ENCODE measurements at places on chromosomes 13 and 19.
A peak's percentile ranks its signal among the peaks of the same experiment; 100 is the strongest.

DNA sequence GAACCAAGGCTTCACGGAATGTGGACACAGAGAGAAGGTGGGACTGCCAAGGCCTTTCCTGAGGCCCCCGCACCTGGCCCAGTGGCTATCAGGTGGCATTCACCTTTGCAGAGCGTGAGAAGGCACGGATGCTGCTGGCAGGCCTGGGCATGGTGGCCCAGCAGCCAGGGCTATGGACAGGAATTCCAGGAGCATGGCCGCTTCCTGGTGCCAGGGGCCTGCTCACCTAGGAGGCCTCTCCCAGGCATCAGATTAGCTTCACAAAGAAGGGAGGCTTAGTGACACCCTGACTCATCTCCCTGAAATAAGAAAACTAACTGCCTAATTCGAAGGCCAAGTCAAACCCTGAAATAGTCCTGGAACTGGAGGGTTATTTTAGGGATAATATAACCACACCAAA is 155.8 kb downstream of the TEX29 start:
- no peak for DNase-seq

DNA sequence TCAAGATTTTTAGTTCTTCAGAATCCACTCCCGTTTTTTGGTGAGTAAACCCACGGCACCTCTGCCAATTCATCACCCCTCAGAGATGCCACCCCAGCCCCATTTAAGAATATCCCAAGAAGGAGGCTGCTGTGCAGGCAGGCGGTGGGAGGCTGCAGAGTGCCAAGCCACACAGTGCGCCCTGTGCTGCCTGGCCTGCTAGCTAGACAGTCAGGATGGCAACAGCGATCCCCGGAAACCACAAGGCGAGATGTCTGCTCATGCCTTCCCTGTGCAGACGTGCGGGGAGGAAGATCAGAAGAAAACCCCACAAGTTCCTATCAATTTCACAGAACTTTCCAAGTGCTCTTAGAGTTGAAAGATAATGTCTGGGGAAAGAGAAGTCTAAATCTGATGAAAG is 64.8 kb upstream of the GPR183 start:
- DNase-seq, result peak; percentile 62

DNA sequence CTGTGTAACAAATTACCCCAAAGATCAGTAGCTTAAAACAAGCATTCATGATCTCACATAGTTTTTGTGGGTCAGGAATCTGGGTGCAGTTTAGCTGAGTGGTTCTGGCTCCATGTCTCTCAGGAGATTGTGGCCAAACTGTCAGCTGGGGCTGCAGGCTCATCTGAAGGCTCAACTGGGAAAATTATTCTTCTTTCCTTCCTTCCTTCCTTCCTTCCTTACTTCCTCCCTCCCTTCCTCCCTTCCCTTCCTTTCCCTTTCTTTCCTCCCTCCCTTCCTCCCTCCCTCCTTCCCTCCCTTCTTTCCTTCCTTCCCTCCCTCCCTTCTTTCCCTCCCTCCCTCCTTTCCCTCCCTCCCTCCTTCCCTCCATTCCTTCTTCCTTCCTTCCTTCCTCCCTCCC is 8.7 kb upstream of the RFX2 start:
- DNase-seq, result no peak

GRCh38 chr19:21335721-21336120 is 6.5 kb upstream of the ZNF708 start:
- DNase-seq, result no peak

DNA sequence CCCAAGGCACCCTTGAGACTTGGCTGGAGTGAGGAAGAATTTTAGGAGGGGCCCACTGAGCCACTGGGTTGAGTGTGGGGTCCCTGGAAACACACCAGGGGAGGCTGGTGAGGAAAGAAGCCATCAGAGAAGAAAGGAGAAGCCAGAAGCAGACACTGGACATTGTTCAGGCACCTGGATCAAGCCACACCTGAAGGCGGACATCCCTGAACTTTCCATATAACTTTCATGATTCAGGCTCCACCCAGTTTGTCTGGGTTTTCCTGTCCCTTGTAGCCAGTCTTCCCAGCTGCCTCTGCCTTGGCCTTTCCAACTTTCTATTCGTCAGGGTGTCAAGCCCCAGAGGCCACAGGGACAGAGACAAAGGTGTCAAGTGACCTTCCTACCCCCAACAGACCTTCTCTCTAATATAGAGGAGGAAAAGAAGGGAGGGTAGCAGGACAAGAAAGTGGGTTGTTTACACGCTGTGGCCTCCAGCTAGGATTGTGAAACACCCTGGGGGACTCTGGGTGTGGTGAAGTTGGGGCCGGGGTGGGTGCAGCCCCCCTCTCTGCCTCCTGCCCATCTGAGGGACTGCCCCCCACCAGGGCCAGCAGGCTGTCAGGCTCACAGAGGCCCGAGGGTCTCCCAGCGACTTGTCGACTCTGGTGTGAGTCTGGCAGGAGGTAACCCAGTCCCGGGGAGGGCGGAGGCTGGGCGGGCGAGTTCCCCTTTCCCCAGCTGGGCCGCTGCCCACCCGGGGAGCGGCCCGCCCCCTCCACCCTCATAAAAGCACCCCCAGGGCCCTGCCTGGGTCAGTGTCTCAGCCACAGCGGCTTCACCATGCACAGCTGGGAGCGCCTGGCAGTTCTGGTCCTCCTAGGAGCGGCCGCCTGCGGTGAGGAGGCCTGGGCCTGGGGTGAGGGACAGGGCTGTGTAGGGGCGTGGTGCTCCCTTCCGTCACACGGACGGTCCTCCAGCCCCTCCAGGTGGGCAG is at the start of gene CFD:
CFD (plus strand) TSS at position 797 of the 976 bp plus-strand sequence; CDS start at position 823, 26 bp downstream.
- no peak for DNase-seq

DNA sequence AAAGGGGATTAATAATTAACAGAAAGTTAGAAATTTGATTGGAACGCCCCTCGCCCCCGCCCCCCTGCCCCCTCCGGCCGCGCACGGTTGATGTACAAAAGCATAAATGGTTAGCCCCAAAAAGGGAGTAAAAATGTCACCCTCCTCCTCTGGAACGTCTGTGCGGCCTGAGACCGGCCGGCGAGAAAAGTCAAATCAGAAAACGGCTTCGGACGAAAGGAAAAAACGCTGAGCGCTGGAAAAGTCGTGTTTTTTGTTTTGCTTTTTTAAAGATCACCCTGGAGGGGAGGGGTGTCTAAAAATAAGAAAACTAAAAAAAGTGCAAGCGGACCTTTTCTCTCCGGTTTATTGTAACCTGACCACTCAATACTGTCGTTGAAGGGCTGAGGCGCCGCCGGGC is 13.2 kb downstream of the MEX3D start:
- no peak for DNase-seq

- DNase-seq, result no peak
These were observed 386.8 kb downstream of the SLITRK6 start for GRCh38 chr13:85412448-85412847.

GRCh38 chr13:98765996-98766519 is 13.6 kb upstream of the SLC15A1 start:
- no peak for DNase-seq

DNA sequence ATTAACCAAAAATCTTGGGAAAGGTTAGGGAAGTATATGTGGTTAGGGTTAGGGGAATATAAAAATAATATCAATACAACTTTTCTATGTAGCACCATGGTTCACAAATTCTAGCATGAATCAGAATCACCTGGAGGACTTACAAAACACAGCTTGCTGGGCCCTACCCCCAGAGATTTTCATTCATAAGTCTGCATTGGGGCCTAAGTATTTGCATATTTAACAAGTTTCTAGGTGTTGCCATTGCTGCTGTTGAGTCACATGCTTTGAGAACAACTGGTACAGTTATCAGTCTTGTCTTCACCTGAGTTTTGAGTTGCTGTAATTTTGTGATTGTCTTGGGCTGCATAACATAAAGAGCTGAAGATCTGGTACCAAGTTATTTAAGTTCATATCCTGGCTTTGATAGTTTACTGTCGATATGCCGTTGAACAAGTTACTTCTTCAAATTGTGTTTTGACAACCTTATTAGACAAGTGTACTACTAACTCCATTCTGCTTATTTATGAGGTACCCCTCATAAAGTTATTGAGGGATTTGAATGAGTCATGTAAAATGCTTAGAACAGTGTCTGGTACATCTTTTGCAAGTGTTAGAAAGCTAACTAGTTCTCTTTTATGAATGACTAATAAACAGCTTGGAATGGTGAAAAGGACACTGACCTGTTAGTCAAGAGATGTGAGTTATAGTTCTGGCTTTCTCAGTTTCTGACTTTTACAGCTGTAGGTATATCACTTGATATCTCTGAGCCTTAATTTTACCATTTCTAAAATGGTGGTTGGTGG is 132.9 kb downstream of the PAN3 start:
- no peak for DNase-seq

GRCh38 chr13:104318121-104318520 is 1251.9 kb upstream of the SLC10A2 start:
- DNase-seq, result no peak

DNA sequence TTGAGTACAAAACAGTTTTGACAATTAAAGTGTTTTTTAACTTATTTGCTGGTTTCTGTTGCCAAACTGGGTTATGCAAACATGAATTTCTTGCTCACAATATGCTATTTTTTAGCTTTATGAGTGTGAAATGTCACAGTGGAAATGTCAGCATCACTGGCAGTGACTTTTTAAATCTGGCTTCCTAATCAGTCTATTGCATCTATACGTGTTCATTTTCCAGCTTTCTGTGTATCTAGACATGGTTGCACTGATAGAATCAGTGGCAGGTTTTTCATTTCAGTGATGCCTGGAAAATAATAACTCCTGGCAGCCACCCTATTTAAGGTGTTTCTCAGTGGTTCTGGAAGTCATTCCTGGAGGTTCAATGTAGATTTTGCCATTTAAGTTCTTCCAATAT is 146.7 kb downstream of the SLITRK6 start:
- DNase-seq, result no peak

GRCh38 chr19:1765904-1766799 is 12.8 kb downstream of the ONECUT3 start:
- no peak for DNase-seq

- no peak for DNase-seq
These were observed 22.7 kb upstream of the POP4 start for GRCh38 chr19:29583196-29583999.

- DNase-seq, result no peak
These were observed at the start of gene SOX21 for GRCh38 chr13:94712287-94712811. TSS of gene SOX21 (minus strand) at chr13:94712545. CDS start at chr13:94712049, 496 bp downstream.

- no peak for DNase-seq
These were observed 53.5 kb downstream of the TNFSF13B start for GRCh38 chr13:108323031-108323430.

GRCh38 chr19:18723871-18724377 is 40.4 kb downstream of the CRTC1 start:
- DNase-seq, result no peak

GRCh38 chr13:95937714-95938320 is 115.4 kb downstream of the UGGT2 start:
- no peak for DNase-seq

- no peak for DNase-seq
These were observed 40.9 kb downstream of the MCF2L start for GRCh38 chr13:113009743-113010509.

DNA sequence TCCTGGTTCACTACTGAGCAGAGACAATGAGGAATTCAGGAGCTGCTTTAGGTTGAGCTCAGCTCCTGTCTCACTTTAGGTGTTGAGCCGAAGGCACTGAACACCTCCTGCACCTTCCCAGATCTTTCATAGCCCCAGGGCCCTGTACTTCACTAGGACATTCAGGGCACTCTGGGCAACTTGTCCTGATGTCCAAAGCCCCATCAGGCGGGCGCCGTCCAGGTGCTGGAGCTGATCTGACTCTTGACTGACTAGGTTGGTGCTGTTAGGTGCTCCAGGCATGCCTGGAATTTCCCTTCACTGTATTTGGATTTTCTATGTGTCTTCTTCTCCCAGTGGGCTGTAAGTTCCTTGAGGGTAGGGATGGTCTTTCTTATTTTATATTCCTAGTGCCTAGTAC is 48.4 kb upstream of the CNMD start:
- DNase-seq, result no peak

DNA sequence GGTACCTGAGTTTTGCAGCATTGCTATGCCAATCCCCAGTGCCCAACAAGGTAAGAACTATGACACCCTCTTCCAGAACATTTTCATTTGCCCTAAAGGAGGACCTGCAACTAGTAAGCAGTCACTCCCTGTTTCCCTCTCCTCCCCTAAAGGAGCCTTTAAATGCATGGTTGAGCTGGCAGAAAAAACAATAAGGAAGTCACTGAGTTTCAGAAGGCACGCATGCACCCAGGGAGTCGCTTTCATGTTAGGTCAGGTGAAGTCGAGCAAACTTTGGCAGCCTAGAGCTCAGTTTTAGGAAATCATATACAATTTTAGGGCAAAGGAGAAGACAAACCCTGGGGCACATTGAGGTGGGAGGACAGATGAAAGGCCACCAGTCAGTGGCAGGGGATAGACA is 11.8 kb downstream of the NLRP11 start:
- DNase-seq, result no peak

DNA sequence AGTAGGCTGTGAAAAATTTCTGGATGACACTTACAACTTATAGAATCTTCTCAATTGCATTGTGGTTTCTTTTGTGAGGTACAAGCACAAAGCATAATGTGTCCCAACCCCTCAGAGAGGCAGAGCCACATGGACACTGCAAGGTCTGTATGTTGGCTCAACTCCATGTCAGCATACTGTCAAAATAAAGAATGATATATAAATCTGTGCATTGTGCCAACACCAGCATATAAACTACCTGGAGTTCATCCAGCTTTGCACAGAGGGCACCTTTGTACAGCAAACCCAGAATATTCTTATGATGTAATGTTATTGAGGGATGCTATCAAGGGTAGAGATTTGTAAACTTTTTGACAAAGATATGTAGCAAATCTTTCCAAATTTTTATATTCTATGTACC is 1065.8 kb upstream of the MIR17HG start:
- DNase-seq, result no peak

DNA sequence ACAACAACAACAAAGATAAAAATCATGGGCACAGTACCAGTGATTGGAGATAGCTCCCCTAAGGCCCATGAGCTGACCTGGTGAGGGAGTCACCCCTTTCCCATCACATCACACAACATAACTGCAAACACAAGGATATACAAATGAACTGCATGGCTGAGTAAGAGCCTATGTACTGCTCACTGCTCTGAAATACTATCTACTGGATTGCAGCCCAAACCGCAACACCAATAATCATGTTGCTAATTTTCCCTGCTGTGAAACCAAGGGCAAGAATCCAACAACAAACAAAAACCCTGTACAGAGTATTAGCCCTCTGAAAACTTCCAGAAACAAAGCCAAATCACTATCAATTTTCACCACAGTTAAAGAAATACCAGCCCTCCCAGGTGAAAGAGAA is 1893.2 kb downstream of the PCDH9 start:
- DNase-seq, result no peak

DNA sequence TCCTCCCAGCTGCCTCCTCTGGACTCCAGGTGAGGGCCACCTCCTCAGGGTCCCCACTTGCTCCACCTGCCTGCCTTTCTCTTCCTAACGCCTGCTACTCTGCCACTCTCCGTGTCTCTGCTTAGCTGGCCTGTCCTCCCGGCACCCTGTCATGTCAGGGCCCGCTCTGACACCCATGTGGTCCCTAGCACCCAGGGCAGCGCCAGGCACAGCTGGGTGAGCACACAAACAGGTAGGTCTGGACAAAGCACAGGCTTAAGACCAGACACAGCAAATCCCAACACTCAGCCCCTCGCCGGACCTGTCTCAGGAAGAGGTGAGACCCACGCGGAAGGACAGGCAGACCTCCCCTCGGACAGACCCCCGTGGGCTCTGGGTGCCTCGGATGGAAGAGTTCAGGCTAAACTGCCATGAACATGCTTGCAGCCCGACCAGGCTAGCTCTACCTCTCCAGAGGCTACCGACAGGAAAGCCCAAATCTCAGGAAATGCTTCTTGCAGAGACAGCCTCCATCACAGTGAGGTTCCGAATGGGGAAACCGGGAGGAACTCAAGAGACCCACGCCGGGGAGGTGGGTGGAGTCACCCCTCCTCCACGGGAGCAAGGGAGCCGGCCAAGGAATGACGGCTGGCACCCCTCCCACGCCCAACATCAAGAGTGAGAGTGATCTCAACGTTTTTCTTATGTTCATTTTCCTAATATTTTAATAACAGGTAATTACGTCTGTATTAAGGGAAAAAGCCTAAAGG is 12.5 kb downstream of the ZNF787 start:
- no peak for DNase-seq
